NCI-H1048 (cell line): ENCODE measurements at places on chromosomes 5 and 9.

- no peak for DNase-seq
Measured at GRCh38 chr5:170126626-170127025, 20.9 kb downstream of the FOXI1 start.

GRCh38 chr5:178121391-178122276 is 8.3 kb downstream of the N4BP3 start:
- DNase-seq: no peak

- DNase-seq: no peak
Measured at GRCh38 chr9:134650431-134651190, 9.0 kb downstream of the COL5A1 start.

DNA sequence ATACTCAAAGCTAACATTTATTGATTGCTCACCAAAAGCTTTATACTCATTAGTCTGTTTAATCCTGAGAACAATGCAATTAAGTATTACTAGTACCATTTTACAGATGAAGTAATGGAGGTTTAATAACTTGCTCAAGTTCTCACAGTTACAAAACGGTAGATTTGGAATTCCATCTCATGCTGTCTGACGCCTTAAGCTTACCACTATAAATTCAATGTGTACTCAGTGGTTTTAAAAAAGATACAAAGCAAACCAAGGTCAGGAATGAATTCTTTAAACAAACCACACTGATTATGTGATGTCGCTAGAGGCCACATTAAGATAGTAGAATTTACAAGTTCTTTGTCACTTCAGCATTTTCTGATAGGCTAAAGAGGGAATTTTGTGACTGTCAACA is 1.2 kb upstream of the C5orf63 start:
- DNase-seq: no peak

DNA sequence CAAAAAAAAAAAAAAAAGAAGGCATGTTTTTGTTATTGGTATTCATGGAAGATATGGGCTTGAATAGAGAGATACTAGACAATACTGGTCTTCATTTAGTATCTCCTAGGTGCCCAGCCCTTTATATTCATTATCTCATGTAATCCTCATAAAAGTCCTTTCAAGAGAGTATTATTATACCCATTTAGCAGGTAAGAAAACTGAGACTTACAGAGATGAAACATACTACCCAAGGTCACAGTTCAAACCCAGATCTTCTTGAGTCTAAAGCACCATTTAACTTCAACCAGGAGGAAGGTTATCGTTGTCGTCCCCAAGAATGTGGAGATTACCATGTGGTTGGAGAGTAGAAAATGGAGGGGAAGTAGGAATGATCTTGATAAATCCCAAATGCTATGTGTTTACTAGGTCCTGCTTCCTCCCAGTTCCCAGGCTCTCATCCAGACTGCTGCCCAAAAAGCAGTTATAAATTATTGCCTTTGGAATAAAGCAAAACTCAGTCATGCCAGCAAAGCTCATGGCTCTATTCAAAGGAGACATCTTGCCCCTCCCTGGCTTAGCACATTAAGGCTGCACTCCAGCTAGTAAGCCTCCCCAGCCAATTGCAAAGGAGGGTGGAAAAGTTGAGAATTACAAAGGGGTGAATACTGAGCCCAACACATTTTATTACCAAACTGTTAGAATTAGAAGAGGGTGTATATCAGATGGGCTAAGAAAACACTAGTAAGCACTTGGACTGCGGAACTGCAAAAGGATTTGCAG is 163.9 kb downstream of the PIK3R1 start:
- DNase-seq: no peak

DNA sequence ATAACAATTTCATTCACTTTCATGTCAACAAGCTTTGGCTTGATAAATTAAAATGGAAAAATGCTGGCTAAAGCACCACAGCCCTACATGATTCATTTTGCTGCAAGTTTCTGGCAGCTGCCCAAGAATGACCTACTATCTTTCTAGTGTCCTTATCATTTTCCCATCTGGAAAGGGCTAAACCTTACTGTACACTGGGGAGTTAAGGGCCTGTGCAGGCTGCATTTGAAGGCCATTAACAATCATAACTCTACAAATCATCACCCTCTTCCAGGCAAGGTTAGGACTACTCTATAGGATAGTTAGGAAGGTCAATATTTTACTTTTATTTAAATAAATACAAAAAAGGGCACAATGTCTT is 579.7 kb upstream of the ZNF608 start:
- no peak for DNase-seq

GRCh38 chr9:29773676-29774075 is 2200.4 kb upstream of the C9orf72 start:
- DNase-seq: no peak

DNA sequence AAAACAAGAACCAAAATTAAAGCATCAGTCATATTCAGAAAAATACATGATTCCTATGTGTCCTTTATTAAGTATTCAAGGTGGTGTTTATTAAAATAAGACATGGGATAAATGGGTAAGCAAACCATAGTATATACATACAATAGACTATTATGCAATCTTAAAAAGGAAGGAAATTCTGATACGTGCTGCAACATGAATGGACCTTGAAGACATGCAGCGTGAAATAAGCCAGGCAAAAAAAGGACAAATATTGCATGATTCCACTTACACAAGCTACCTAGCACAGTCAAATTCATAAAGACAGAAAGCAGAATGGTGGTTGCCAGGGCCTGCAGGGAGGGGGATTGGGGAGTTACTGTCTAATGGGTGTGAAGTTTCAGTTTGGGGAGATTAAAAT is 127.7 kb downstream of the DMAC1 start:
- no peak for DNase-seq

DNA sequence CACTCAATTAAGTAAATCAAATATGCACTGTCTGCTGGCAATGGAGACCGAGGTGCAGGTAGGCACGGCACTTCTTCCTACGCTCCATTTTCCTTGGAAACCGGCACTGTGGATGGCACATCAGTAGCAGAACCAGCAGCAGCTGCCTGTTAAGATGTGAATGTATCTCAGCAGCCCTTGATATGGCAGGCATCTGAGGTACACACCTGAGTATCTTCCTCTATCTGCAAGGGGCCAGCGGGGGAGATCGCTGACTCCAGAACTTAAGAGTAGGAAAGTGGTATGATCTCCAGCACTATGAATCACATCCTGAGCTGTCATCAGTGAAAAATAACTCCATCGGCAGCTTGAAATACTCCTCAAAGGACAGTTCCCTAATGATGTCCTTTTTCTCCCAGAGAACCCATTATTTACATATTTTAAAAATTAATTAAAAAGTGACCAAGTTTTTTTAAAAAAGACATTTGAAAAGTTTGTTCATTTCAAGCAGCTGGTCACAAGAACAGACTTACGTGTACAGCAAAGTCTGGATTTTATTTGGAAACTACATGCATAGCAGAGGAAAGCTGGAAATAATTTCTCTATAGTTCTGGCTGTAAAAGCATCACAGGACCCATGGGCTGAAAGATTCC is 97.1 kb downstream of the ADAMTS12 start:
- no peak for DNase-seq

GRCh38 chr5:133925866-133926488 is 42.4 kb downstream of the C5orf15 start:
- DNase-seq: no peak

GRCh38 chr9:32441678-32442077 is 57.2 kb downstream of the ACO1 start:
- DNase-seq: no peak

- DNase-seq: no peak
Measured at GRCh38 chr9:75242426-75242825, 154.1 kb downstream of the OSTF1 start.

- DNase-seq: no peak
Measured at GRCh38 chr5:146365618-146366017, 27.0 kb downstream of the POU4F3 start.

- DNase-seq: no peak
Measured at GRCh38 chr9:14307989-14308852, 5.7 kb downstream of the NFIB start.

GRCh38 chr5:112880219-112880964 is 19.3 kb downstream of the SRP19 start:
- no peak for DNase-seq

DNA sequence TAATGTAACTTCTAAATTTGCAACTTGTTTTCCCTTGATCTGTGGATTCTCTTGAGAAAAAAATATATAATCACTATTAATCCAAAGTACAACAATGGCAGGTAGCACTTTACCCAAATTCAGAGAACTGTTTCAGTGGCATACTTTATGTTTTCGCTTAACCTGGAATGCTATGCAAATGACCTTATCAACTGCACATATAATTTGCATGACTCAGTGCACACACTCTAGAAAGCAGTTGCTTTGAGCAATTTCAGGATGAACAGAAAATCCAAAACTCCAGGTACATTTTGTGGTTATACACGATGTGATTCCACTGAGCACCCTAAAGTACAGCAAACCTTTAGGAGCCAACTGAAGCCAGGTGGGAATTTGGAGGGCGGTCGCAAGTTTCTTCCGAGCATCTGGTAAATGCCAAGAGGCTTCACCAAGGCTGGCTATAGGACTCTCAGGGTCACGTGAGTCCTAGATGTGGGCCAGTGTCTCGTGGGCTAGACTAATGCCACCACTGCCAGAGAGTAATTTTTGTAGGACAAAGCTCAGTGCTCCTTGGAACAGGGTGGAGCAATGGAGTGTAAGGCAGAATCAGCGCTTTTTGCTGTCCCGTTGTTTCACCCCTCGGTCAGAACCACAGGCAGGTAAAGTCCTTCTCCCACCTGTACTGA is 37.3 kb downstream of the DMGDH start:
- DNase-seq: peak; percentile 48

GRCh38 chr9:107358986-107359385 is 75.9 kb downstream of the RAD23B start:
- peak; percentile 50 for DNase-seq

GRCh38 chr9:33165263-33166151 is 1.6 kb downstream of the B4GALT1 start:
- DNase-seq: no peak

GRCh38 chr5:33153372-33153771 is 287.4 kb upstream of the TARS1 start:
- no peak for DNase-seq
